DMS53 (cell line): ENCODE measurements at places on chromosomes 13 and 19.

DNA sequence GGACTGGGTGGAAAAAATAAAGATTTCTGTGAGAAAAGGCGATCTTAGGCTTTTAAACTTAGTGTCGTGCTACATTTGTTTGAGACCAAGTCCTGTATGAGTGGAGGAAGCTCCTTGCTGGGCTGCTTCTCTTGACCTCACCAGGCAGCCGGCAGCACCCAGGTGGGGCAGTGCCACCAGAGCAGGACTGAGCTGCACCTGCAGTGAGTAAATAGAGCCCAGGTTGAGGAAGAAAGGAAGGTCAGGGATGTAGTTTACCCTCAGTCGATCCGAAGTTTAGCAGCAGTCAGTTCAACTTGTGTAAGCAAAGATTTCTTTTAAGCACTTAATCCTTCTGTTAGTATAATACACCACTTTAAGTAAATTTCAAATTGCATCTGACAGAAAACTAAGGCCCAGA lies 13.6 kb downstream of the HNRNPM start:
- DNase-seq: peak; percentile 65

GRCh38 chr13:48531416-48532255 lies 1.2 kb downstream of the RCBTB2 start:
- DNase-seq: peak; percentile 58

- DNase-seq: peak; percentile 95
These were observed 31.2 kb downstream of the GADD45B start for GRCh38 chr19:2507109-2507508.

DNA sequence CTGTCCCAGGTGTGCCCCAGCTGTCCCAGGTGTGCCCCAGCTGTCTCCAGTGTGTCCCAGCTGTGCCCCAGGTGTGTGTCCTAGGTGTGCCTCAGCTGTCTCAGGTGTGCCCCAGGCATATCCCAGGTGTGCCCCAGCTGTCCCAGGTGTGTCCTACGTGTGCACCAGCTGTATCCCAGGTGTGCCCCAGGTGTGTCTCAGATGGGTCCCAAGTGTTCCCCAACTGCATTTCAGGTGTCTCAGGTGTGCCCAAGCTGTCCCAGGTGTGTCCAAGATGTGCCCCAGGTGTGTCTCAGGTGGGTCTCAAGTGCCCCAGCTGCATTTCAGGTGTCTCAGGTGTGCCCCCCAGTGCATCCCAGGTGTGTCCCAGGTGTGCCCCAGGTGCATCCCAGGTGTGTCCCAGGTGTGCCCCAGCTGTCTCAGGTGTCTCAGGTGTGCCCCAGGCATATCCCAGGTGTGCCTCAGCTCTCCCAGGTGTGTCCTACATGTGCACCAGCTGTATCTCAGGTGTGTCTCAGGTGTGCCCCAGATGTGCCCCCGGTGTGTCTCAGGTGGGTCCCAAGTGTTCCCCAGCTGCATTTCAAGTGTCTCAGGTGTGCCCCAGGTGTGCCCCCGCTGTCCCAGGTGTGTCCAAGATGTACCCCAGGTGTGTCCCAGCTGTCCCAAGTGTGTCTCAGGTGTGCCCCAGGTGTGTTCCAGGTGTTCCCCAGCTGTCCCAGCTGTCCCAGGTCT lies 1.3 kb upstream of the GRK1 start:
- no peak for DNase-seq

GRCh38 chr13:96020155-96020575 lies 33.0 kb downstream of the UGGT2 start:
- DNase-seq: peak; percentile 59

GRCh38 chr13:98496479-98496791 lies 80.5 kb downstream of the STK24 start:
- DNase-seq: no peak

DNA sequence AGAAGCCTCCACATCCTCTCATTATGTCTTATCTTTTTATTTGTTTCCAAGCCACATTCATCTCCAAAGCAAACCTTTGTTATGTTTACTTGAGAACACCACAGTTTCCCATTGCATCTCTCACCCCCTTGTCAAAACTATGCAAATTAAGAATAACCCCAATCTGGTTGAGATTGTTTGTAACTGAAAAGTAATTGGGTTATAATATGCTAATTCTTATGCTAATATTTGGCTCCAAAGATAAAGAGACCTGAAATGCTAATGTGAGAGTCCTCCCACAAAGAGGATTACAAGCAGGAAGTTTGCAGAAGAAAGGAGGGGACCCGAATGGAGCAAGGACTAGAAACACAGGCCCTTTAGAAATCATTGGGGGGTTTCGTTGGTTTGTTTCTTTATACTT lies 92.9 kb upstream of the UBL3 start:
- no peak for DNase-seq

- DNase-seq: no peak
These were observed 58.8 kb downstream of the GGACT start for GRCh38 chr13:100529666-100530377.

GRCh38 chr13:76991432-76991795 lies 467 bp upstream of the CLN5 start:
- peak; percentile 20 for DNase-seq

DNA sequence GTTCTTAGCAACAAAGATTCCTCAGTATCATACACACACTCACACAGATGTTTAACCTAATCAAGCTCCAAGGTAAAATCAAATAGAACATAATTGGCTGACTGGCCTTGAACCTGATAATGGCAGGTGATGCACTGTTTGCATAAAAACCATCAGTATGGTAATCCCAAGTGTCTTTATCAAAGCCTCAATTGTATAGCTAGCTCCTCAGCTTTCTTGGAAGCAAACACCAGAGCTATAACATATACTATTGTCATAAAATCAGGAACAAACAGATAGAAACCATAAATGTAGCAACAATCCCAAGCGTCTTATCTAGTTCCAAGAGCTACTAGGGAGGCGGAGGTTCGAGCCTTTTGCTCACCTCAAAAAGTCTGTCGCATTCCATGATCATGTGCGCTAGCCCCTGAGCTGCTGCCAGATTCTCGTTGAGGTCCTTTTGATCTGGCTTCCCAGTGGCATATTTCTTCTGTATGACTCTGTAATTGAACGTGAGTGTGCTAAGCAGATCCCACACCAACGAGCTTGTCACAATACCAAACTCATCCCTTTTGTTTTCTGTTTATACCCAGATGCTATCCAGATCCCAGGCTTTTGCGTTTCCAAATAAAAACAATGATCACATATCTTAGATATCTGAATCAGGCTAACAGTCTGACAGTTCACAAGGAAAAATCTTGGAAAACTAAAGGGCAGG lies 95.3 kb downstream of the KL start:
- DNase-seq: no peak

- no peak for DNase-seq
These were observed 33.8 kb downstream of the TSC22D1 start for GRCh38 chr13:44542361-44542760.

GRCh38 chr13:30844548-30845296 lies 61.3 kb upstream of the MEDAG start:
- peak; percentile 52 for DNase-seq

DNA sequence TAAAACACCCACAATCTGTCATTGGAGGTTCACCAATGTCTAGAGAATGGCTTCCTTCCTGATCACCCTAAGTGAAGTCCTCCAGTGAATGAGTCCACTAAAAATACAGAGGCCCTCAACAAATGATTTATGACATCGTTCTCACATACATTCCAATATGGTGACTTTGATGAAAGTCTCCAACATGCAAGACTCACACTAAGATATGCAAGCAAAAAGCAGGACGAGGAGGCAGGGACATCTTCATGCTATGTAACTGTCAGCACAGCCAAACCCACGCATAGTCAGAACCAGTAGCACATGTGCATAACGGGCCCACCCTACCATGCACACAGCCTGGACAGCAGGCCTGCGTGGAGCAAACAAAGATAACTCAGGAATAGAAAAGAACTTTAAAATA lies 16.6 kb upstream of the LSM14A start:
- DNase-seq: no peak

DNA sequence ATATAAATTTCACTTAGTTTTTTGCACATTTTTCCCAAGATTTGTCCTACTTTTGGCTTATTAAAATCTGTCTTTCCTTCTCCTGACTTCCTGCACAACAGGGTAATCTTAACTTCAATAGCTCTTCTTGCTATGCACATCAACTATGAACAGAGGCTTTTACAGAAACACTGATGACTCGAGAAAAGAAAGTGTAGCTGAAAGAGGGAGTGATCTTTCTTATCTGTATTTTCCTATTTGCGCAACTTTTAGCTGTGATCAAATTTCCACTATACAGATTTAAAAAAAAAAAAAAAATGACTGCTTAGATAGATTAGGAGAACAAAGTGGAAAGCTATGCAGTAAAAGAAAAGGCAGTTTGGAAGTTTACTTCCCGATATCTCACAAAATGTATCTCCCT lies 406.9 kb downstream of the LIG4 start:
- no peak for DNase-seq

DNA sequence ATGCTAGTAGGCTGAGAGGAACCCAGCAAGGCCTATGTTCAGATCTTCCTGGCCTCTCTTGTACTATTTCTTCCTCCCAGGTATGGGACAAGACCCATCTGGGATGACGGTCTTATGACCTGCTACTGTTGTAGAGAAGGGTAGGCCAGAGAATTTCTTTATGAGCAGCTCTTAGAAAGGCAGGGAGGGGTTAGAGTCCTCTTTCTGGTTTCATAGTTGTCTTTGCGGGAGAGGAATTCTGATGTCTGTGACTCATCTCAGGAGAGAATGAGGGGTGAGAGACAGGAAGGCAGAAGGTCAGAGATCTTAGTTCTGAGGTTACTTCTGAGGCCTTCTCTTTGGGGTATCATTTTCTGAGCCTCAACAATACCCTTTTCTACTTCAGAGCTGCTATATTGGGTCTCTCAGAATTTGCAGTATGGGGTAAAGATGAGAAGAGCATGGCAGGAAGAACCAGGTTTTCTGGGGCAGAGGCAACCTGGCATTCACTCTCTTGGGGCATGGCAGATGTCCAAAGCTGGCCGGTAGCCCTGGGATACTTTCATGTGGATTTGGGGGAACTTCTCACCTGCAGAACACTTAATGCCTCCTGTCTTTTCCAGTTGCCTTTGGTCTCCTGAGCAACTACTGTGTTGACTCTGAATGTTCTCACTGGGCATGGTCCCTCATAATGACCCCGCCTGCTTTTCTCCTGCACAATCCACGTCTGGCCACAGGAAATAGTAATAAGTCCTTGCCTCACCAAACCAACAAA lies 154.4 kb downstream of the GGACT start:
- no peak for DNase-seq

GRCh38 chr19:8926341-8926740 lies 83.9 kb downstream of the MUC16 start:
- no peak for DNase-seq

DNA sequence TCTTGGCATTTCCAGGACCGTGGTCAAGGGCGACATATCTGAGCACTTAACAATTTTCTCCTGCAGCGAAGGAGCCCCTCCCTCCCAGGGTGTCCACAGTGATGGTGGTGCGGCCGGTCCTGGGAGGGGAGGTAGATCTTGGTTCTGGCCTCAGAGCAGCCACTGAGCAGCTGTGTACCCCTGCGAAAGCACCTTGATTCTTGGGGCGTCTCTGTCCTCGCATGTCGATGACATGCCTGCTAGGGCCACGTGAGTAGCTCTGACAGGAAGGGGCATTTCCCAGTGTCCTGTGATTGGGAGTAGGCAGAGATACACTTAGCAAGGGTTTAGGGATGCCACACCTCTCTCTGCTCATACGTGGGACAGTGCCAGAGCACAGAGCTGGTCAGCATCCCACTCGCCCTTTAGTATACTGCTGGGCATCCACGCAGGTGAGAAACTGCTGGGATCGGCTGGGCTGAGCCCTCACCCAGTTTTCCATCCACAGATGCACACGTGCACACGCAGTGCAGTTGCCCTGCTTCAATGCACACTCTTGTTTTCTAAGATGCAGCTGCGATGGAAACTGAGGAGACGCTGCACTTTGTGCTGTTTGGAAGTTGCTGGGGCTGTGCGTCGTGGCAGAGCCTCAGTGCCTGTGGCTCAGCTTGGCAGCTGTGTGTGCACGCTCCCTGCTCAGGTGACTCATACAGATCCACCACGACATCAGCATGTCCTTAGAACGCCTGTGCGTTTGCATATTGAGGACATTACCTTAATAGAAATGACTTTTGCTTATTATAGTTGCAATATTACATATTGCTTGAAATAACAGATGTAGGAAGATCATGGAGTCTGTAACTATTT lies 66.8 kb downstream of the TEX29 start:
- no peak for DNase-seq

GRCh38 chr19:30328096-30328495 lies 44.1 kb upstream of the ZNF536 start:
- no peak for DNase-seq

- no peak for DNase-seq
These were observed 43.2 kb downstream of the FLT3 start for GRCh38 chr13:28056970-28057712.

GRCh38 chr19:2270423-2271233 lies 11.3 kb downstream of the PEAK3 start:
- DNase-seq: peak; percentile 76

GRCh38 chr19:44176590-44176989 lies 11.7 kb downstream of the ZNF226 start:
- DNase-seq: no peak

DNA sequence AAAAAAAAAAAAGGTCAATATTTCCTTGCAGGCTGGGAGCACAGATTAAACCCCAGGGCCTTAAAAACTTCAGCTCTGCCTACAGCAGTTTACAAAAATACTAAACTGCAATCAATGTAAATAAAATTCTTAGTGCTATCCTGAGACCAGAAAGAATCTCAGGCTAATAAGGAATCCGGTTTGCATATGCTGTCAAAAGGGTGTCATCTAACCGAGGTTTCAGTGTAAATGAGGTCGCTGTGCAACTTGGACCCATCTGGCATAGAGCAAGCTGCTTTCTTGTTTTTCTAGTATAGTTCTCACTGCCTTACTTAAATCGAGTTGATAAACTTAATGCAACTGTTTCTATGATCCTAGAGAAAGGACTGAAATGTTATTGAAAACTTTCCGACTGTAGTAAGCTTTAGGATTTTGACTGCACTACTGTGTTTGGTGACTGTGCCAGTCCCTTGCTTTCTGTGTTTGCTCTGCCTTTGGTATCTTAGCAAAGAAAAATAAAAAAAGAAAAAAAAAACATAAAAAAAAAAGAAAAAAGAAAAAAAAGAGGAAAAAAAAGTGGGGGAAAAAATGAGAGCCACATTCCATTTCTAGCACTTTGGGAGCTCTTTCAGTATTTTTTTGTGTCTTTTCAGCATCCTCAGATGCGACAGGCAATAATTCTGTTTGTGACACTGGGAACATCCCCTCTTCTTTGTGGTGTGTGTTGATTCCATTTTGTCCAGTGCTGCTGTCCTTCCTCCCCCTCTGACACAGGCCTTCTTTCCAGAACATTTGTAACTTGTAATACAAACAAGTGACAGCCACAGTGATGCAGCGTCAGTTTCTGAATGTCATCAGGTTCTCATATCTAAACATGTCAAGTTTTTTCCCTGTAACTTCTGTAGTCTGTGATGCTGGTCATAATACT lies 340.5 kb downstream of the ZNF536 start:
- DNase-seq: no peak

GRCh38 chr19:29687244-29687896 lies 22.1 kb downstream of the PLEKHF1 start:
- DNase-seq: no peak

GRCh38 chr19:28405346-28405742 lies 807.6 kb downstream of the UQCRFS1 start:
- no peak for DNase-seq

GRCh38 chr19:39997638-39998216 lies 867 bp downstream of the ZNF546 start:
- DNase-seq: peak; percentile 72

- DNase-seq: no peak
These were observed 185.2 kb upstream of the IRS2 start for GRCh38 chr13:109971456-109972090.
